GM04503 (cell line): ENCODE measurements at places on chromosomes 5 and 9.

DNA sequence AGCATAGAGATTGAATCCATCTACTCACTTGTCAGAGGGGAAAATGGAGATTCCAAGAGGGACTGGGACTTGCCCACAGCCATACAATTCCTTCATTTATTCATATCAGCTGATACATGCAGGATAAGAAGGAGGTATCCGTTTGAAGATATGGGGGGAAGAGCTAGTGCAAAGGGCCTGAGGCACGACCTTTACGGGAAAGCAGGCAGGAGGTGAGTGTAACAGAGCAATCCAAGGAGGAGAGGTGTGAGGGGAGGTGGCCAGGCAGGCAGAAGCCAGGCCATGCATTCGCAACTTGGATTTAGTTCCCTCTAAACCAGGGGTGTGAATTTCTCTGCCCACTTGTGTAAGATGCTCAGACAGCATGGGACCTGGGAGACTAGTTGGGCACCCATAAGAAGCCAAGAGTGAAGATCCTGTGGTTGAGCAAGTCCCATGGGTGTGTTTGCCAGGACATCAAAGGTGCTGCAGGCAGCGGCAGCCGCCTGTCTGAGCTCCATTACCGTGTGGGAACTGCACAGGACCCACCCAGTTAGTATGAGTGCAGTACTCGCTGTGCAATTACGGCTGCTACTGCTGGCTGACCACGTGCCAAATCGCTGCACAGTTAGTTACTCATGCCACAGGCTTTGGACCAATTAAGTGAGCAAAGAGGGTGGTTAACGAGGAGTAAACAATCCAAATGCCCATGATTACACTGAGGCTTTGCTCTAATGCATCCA is 31.4 kb upstream of the FAT2 start:
- DNase-seq: no peak

DNA sequence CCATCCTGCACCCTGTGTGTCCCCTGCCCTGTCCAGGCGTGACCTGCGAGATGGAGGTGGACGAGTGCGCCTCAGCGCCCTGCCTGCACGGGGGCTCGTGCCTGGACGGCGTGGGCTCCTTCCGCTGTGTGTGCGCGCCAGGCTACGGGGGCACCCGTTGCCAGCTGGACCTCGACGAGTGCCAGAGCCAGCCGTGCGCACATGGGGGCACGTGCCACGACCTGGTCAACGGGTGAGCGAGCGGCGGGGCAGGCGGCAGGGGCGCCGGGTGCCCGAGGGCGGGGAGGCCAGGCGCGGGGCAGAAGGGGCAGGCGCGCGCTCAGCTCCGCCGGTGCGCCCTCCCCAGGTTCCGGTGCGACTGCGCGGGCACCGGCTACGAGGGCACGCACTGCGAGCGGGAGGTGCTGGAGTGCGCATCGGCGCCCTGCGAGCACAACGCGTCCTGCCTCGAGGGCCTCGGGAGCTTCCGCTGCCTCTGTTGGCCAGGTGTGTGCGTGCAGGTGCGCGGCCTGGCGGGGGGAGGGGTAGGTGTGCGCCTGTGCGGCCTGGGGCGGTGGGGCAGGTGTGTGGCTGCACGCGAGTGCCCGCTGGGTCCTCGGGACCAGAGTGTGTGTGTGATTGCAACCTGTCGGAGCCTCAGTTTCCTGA is 10.0 kb downstream of the CRB2 start:
- no peak for DNase-seq

DNA sequence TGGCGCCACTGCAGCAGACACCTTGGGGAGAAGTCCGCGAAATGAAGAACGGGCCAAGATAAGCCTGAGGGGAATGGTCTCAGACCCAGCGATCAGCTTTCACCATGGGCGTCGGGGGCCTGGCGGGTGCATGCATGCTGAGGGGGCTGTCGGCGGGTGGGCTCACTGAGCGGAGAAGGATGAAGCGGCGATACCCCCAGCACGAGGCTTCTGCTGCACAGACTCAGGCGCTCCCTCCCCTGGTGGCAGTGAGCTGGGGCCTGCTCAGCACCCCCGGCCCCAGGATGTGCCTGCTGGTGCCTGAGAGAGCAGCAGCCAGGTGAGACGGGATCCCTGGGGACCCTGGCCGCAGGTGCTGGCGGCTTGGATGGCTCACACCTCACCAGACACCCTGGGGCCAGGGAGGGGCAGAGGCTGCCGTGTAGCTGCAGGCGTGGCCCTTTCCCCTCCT is 31.2 kb downstream of the CEP72 start:
- DNase-seq: no peak

- no peak for DNase-seq
These were observed 184.3 kb downstream of the CTNND2 start for GRCh38 chr5:11719888-11720481.

- no peak for DNase-seq
These were observed 44.5 kb downstream of the AGXT2 start for GRCh38 chr5:35003018-35003957.

- DNase-seq: no peak
These were observed 5.2 kb upstream of the BARX1 start for GRCh38 chr9:93960221-93960970.
